ENCODE measurements at places on chromosomes 4 and X.
A peak's percentile ranks its signal among the peaks of the same experiment; 100 is the strongest.

DNA sequence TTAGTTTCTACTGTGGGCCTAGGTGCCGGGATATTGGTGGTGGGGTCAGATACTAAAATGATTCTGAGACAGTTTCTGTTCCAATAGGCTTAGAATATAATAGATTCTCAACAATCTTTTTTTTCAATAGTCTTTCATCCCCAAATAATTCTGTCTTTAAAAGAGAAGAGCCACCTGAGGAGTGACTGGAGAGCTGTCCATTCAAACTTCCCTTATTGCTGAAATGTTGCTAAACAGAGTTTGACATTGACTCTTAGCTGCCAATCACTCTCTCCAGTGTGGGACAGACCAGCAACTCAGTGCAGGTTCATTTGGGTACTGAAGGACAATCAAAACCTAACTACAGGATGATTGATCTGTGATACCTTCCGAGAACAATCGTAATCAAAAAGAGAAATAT is 12.4 kb upstream of the ADH7 start:
- DNase-seq = no peak

DNA sequence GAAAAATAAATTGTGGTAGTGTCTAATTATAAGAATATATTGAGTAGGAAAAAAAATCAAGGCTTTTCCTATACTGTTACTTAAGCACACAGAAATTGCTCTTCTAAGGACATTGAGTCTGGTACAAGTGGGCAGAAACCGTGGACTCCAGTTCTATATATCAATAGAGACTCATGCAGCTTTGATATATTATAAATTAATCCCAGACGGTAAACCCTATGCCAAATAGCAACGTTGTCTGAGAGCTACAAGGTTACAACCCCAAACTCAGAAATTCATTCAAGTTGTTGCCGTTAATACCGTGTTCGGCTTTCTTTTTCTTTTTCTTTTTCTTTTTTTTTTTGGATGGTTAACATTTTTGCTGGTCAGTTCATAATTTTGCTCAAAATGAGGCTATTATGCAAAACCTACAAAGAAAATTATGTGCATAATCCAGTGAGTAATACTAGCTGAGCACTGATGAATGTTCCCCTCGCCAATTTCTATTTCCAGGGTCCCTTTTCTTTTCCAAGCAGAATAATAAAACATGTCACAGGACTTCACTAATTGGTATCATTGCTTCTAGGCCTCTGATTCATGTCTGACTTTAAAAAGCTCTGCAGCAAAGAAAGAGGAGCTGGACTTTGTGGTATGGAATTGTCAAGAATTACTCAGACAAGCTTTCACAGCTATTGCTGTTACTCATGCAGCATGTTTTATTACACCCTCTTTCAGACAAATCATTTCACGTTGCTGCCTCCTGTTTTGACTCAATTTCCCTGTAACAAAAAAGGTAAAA is 737.7 kb downstream of the NLGN4X start:
- no peak for DNase-seq

DNA sequence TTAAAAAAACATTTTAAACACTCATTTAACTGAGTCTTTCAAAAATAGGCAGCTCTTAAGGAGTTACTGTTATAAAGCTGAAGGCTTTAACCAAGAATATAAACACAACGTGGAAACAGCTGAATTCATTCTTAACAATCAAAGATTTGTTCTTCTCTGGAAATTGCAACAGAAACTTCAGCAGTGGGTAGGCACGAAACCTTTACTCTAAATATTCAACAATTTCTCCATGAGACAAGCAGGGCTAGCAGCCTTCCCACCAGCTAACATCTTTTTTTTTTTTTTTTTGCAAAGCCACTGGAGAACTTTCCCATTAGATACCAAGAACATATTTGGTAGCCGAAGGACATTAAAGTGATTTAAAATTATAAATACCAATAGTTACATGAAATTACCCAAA is 78.2 kb upstream of the PRSS48 start:
- DNase-seq = no peak

GRCh38 chrX:29237972-29238371 is 650.7 kb downstream of the IL1RAPL1 start:
- no peak for DNase-seq

DNA sequence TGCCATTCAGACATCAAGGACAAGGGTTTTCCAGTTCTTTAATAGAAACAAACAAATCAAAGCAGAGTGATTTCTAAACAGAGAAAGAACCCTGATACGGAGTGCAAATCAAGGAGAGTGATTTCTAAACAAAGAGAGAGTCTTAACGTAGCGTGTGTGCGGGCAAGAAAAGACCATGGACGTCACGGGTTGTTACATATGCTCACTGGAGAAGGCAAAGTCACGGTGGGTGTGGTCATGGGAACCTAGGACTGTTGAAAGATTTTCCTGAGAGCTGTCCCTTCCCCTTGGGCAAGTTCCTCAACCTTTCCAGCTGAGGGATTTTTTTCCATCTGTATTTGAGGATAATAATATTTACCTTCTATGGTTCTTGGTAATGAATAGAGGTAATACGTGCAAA is 95.0 kb upstream of the SLC34A2 start:
- DNase-seq = no peak

DNA sequence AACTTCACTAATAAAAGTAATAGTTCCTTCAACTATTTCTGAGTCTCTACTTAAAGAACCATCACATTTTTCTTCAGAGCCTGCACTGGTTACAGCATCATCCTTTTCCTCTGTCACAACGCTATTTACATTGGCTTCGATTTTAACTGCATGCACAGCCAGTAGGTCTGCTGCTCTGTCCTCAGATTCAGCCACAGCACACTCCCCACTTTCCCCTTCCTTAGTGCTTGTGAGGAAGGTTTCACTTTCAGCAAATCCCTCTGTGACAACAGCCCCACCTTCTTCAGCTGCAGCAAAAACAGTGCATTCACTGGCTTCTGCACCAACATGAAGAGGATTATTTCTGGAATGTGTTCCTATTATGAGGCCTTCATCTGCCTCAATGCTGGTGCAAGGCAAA is 25.7 kb downstream of the BOD1L1 start:
- DNase-seq = no peak

DNA sequence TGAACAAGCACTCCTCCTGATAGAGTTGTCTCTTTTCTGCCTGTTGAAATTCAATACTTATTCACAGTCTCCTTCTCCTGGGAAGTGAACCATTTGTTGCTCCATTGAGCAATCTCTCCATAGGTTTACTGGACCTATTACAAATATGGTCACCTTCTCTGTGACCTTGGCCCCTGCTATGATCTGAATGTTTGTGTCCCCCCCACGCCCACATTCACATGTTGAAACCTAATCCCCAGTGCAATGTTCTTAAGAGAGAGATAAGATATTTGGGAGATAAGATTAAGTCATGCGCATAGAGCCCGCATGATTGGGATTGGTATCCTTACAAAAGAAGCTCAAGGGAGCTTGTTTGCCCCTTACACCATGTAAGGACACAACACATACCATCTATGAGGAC is 54.1 kb upstream of the GABRE start:
- no peak for DNase-seq

GRCh38 chr4:517806-518070 is 18.7 kb downstream of the PIGG start:
- no peak for DNase-seq

- no peak for DNase-seq
Observed at GRCh38 chr4:85398276-85398675, 76.7 kb upstream of the ARHGAP24 start.

DNA sequence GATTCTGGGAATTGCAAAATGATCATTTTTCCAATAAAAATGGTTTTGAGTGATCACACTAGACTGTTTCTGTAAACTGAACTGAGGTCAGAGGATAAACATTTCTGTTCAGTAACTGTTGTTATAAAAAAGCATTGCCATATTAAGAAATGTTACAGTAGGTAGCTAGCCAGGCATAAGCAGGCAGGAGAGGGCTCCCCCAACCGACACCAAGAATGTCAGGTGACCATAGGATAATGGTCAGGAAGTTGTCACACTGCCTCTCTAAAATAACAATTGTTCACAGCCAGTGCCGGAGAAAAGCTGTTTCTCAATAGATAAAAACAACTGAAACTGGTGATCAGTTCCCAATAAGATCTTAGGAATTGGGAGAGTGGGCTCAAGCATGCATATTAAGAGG is 306.2 kb upstream of the SLIT2 start:
- peak; percentile 44 for DNase-seq

GRCh38 chr4:108280072-108280471 is 111.3 kb upstream of the LEF1 start:
- no peak for DNase-seq
